Choroid plexus epithelial cell (primary cell): ENCODE measurements at places on chromosomes 12 and 14.

DNA sequence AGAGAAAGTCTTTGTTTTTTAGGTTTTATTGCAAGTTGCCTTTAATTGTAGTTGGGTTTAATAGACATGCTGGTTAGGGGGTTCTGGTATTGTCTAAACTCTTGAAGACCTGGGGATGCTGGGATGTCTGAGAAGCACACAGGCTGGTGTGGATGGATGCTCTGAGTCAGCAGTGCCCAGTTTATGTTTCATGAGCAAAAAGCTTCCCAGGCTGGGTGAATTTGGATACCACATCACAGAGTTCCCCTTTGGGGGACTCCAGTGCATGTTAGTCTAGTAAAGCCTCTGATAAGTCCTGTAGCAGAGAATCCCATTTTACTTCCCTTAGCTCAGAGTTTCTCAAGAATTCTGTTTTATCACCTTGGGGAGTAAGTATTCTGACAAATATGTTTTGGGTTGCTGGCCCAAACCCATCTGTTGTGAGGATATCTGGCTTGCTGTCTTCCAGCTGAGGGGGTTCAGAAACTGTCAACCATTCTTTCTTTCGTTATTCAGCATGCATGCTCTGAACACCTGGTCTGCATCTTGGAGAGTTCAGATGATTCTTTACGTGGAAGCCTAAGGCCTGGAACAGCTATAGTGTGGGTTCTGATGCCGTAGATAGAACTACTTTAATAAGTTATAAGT, 509.1 kb downstream of the VRK1 start:
- DNase-seq: no peak

DNA sequence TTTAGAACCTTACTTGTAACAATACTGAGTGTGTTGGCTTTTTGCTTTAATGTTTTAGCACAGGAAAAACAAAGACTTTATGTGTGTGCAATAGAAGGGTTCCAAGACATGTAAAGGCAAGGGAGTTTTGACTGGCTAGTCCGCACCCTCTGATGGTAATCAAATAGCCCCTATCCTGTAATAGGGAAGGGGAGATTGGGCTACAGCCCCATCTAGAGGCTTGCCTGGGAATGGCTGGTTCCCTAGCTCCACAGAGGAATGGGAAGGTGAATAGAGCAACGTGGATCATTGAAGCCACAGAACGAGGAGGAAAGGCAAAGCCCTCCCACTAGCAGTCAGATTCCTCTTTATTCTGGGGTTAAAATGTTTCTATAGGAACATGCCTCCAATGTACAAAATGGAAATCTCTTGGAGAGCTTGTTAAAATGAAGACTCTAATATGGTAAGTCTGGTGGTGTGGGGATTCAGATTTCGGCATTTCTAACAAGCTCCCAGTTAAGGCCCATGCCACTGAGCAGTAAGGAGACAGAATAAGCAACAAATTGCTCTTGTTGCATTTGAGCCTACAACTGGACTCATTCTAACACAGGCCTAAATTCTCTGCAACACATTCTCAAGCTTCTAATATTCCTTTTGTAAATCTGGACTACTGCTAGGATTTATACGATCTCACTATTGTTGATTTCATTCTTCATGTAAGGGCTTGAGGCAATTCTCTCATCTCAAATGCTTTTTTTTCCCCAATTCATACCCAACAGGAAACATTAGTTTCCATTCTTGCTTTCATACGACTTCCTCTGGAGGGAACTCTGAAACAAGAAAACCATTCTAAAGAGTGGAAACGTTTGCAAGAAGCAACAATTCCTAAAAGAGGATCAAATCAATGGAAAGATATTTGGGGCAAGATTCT, 57.1 kb downstream of the NIN start:
- peak; percentile 70 for DNase-seq

DNA sequence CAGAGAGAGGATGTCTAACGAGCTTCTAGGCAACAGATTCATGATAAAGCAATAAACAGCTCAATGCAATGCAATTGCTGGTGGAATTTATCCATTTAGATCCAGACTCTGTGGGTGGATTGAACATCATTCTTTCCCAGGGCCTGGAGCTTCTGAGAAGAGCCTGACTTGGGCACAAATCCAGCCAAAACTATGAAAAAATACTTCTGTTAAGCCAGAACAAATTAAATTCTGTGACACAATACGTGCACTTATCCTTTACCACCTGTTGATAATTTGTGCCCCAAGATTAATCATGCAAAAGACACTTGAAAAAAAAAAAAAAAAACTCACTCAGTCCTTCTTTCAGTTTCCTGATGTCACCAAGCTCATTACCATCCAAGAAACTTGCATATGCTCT, 446.0 kb upstream of the DCN start:
- no peak for DNase-seq

DNA sequence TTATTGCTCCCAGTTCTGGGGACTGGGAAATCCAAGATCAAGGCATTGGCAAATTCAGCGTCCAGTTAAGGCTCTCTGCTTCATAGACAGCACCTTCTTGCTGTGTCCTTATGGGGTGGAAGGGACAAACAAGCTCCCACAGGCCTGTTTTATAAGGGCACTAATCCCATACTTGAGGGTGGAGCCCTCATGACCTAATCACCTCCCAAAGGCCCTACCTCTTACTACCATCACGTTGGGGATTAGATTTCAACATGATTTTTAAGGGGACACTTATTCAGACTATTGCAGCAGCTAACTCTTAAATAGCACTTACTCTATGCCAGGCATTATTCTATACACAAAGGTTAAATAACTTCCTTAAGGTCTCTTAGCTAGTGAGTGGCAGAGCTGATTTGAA, 17.3 kb downstream of the TOGARAM1 start:
- DNase-seq: no peak

DNA sequence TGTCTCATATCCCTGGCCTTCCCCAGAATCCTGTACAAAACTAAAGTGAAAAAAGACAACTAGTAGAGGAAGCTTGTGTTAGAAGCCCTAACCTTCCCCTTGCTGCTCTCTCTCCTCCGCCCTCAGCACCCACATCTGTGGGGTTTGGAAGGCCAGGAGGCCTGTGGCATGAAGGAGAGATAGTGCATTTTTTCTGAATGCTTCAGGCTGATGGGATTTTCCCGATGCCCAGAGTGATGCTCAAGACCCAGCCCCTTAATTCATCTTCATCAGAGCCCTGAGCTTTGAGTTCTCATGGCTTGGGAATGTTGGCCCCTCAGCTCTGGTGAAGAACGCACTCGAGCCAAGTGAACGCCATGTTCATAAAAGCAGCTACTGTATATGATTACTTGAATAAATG, 5.9 kb downstream of the FGF6 start:
- no peak for DNase-seq

GRCh38 chr14:22685467-22685866, 41.3 kb upstream of the OR6J1 start:
- no peak for DNase-seq

DNA sequence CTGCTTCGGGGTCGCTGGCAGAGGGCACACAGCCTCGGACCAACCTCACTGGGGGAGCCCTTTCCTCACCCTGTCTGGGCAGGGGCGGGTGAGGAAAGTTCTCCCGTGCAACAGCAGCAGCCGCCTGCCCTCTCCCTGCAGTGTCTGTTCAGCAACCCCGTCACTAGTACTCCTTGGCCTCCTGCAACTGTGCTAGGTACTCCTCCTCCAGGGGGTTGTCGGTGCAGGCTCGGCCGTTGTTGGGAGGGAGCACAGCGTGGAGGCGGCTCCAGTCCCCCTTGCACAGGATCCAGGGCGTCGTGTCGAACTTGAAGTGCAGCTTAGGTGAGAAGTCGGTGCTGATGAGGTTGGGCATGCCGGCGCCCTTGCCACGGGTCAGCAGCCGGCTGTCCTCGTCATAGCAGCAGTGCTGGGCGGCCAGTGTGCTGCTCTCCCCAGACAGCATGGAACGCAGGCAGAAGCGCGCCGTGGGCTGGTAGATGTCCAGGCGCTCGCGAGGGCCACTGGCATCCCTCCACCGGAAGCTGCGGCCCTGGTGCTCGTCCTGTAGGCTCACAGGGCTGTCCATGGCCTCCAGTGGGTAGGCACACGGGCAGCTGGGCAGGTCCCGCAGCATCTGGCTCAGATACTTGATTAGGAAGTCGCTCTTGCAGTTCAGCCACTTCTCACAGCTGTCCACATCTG, 17.7 kb downstream of the AHSA1 start:
- DNase-seq: no peak

- no peak for DNase-seq
Observed at GRCh38 chr12:89070603-89071002, 281.7 kb downstream of the DUSP6 start.

- no peak for DNase-seq
Observed at GRCh38 chr12:14741153-14741552, 44.8 kb upstream of the GUCY2C start.

DNA sequence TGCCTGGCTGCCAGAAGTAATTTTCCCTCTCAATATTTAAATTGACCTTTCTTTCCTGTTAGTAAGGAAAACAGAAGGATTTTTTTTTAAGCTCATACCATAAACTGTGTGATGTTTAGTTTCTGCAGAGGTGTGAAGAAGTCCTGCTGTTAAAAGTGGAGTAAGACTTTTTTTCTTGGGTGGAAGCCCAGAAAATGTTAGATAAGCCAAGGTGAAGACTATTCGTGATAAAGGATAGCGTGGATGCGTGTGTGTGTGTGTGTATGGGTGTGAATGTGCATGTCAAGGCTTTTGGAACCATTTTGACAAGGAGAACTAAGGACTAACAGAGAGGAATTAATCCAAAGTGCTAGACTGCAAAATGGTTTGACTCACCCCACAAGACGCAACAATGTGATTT, 152.9 kb upstream of the SEL1L start:
- no peak for DNase-seq
